Panc1 (cell line): ENCODE measurements at places on chromosomes 4 and X. TPM values are rescaled to one million over a fixed set of nuclear protein-coding genes. Genes with fewer than 3 reads are reported as not detected.

DNA sequence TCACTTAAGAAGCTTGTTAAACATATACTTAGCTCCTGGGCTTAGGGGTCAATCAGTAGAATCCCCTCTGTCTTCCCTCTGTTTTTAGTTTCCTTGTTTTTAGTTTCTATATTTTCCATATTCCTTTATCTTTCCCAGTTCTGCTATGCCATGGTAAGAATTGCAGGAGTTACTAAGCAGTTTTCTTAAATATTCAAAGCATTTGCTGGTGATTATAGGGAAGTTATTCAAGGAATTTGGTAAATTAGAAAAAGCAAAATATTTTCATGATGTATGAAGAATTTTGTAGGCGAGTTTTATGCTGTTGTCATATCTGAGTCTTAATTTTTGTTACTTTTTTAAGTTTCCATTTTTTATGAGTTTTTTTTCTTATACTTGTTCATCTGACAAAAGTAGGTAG, 91.6 kb upstream of the NUDT6 start:
- no peak for DNase-seq

DNA sequence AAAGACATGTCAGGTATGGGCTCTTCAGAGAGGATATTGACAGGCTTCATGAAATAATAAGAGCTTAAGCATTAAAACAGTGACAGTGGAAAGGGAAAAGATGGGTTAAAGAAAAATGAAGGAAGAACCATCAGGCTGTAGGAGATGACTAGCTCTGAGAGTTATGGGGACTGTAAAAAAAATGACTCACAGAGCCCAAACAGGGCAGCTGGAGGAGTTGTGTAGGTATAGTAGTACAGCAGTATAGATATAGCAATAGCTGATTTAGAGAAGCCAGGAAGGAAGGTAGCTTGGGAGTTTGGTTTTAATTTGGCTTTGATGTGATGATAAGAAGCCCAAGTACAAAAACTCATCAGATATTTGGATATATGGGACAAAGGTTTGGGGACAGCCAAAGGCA, 66.6 kb downstream of the FREM3 start:
- no peak for DNase-seq

DNA sequence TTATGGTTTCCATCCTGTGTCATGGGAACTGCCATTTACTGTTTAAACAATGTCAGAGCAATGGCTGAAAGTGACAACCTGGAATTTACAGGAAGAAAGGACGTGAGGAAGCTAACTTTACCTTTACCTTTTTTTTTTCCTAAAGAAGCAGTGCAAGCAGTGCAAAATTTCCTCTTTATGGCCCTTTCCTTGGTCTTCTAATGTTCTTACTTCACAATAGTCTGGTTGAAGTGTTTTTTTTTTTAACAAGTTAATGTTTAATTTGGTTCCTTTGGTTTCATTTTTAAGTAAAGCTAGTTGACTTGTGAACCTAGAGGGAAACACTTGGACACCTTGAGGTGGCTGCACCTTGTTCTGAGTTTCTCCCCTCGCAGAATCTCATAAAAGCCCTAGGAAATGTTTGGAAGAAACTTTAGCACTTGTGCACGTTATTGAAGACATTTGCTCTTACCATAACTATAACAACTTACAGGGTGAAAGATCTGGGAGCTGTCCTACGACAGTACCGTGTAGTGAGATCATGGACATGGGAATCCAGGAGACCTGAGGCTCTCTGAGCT, 1.8 kb downstream of the SGMS2 start:
- DNase-seq = no peak

Gene IL21
- not detected for total RNA-seq

Gene NPNT
- total RNA-seq = 1.9 TPM

GRCh38 chr4:132839070-132839469, 310.0 kb upstream of the PCDH10 start:
- DNase-seq = no peak

- DNase-seq = no peak
Observed at GRCh38 chr4:183320211-183321059, at the start of gene CLDN22. TSS of gene CLDN22 (minus strand) at chr4:183320276. CDS start at chr4:183320218, 58 bp downstream.

GRCh38 chr4:169102026-169102425, 92.0 kb upstream of the CBR4 start:
- DNase-seq = no peak

Gene ZNF157
- not detected for total RNA-seq

Gene STPG2
- total RNA-seq = not detected

- DNase-seq = no peak
Observed at GRCh38 chrX:13901354-13901753, 84.5 kb upstream of the GPM6B start.

DNA sequence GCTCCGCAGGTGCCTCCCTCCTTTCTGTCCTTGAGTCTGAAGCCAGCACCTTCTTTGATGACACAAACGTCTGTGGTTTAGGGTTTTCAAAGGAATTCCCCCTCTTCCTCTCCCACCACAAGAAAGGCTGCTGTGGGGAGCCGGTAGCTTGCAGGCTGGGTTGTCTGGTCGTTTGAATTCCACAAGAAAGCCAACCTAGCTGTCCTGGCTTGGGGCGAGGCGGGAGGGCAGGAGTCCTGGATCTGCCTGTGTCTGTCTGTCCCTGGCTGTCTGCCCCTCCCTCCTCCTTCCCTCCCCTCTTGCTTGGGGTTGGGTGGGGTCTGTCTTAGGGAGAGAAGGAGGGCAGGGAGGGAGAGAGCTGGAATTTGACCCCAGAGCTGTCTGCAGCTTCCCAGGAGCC, 56.3 kb downstream of the SHROOM2 start:
- DNase-seq = no peak

DNA sequence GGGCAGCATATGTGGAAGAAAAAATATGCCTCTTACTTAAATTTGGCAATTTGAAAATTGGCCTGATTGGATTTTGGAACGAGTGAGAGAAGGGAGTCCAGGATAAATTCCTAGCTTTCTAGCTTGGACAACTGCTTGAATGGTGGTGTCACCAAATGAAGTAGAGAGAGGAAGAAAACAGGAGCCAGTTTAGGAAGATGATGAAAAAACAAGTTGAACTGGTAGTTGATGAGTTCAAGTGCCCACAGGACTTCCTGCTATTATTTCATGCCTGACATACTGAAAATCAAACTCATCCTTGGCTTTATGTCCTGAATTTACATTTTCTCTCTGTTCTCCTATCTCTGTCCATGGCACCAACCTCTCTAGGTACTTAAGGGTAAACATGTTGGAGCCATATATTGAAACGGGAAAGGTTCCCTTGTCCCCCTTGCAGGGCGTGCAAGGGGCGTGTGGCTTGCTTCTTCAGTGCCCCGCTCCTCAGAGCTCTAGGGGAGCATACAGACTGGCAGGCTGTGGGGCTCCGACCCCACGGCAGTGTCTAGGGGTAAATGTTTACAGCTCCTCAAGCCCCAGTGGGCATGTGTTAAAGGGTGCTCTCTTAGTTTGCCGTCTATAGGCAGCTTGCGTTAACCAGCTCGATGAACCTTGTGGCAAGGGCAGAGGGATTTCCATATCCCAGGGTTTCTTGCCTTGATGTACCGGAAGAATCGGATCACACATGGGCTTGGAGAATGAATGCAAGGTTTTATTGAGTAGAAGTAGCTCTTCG, 250.7 kb upstream of the PGRMC2 start:
- DNase-seq = no peak

- no peak for DNase-seq
Observed at GRCh38 chr4:101967697-101968346, 177.3 kb downstream of the BANK1 start.

GRCh38 chr4:84579403-84579776, 3.5 kb upstream of the CDS1 start:
- no peak for DNase-seq

Gene FGF13
- total RNA-seq = not detected

Gene HERC5
- 6.7 TPM for total RNA-seq

GRCh38 chr4:139567159-139567870, 11.3 kb upstream of the SETD7 start:
- DNase-seq = no peak

GRCh38 chr4:16007471-16008095, 44.6 kb upstream of the FGFBP2 start:
- no peak for DNase-seq

- no peak for DNase-seq
Observed at GRCh38 chr4:52192721-52193135, 141.6 kb downstream of the SPATA18 start.

Gene EXOC1L
- not detected for total RNA-seq

GRCh38 chrX:63785708-63786040, 660 bp upstream of the ARHGEF9 start:
- no peak for DNase-seq

- no peak for DNase-seq
Observed at GRCh38 chr4:160414496-160414895, 1311.6 kb downstream of the RAPGEF2 start.

GRCh38 chr4:9781343-9782135, at the start of gene DRD5:
TSS of gene DRD5 (plus strand) at chr4:9781634. CDS start at chr4:9782030, 396 bp downstream.
- no peak for DNase-seq

Gene SLC10A6
- not detected for total RNA-seq

DNA sequence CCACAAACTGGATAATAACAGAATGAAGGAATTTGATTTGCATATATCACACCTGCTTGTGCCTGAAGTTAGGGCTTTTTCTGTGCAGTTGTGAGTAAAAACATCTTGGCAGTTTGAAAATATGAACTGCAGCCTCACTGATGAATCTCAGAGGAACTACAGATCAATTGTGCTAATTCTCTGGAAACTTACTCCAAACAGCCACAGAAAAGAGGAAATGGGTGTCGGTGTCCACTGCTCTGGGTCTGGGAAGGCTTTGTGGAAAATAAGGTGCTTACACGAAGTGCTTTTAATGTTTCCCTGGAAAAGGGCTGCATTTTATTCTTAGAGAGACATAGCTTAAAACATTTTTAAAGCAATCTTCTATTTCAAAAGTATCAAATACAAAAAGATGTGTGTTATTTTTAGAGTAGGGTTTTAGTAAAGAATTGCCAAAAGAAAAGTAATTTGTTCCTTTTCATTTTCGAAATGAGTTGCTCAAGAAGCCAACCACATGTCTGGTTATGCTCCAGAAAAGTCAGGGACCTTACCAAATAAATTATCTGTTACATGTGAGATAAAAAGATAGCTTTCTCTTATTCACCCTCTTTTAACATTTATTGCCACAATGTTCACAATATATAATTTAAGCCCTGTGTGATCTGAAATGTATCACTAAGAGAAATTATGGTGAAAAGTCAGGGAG, 240.1 kb downstream of the FRAS1 start:
- no peak for DNase-seq

DNA sequence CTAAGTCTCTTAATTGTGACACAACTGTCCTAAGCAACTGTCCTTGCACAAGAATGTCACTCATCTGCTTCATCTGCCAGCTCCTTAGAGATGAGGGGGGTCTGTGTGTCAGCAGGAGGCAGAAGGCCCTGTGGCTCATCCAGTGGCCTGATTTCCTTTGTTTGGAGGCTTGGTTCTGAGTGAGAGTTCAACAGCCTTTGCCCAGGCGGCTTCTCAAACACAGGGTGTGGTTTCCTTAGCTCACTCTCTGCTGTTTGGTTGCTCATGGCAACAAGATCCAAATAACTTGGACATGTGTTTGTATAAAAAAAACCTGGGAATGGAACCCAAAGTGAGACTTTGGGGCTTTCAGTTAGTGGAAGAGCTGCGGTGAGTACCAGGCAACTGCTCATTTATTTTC, 46.6 kb downstream of the MAP7D3 start:
- DNase-seq = no peak

Gene VEGFC
- total RNA-seq = 15.7 TPM

GRCh38 chr4:88870428-88870827, 172.8 kb upstream of the NAP1L5 start:
- DNase-seq = no peak

DNA sequence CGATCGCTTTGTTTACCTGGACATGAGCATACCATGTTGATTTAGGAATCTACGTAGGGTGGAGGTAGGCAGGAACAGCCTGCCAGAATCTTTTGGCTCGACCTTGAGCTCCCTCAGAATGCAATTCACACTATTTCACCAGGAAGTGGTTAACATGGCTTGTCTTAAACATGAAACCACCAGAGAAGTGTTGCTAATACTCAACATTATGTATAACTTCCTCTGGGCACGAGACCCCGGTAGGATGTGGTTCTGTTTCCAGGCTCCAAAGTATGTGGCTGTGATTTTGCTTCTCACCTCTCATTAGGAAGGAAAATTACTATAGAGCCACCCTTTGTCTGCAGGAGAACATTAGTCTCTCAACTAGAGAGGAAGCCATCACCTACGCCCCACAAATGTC, 59.0 kb upstream of the VCX3B start:
- no peak for DNase-seq

GRCh38 chrX:4570151-4570550, 856.7 kb upstream of the PRKX start:
- no peak for DNase-seq

Gene PRKG2
- total RNA-seq = 0.59 TPM

Gene RNF150
- 1.3 TPM for total RNA-seq

- no peak for DNase-seq
Observed at GRCh38 chrX:39337451-39337850, 536.2 kb downstream of the MID1IP1 start.

DNA sequence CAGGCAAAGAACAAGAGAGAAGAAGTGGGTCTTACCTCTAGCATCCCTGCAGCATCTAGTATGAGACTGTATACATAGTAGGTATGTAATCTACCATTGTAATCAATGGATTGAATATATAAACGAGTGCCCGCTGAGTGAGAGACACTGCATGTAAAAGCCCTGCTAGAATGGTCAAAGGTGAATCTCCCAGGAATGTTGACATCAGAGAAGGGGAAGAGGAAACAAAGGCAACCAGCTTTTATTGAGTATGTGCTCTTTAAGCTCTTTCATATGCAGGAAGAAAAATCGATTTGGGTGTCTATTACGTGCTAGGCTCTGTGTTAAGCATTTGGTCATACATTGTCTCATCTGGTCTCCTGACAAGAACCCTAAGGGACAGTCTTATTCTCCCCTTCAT, 91.9 kb upstream of the KLHL13 start:
- DNase-seq = no peak

Gene FAM47A
- total RNA-seq = not detected

Gene MAMLD1
- 2.1 TPM for total RNA-seq

GRCh38 chr4:184769141-184769765, 35.4 kb upstream of the CENPU start:
- DNase-seq = no peak

Gene C4orf50
- total RNA-seq = under 0.01 TPM

GRCh38 chrX:15233416-15234015, 36.4 kb downstream of the ASB9 start:
- no peak for DNase-seq

Gene MBNL3
- total RNA-seq = 0.39 TPM

GRCh38 chrX:56793112-56793430, 64.0 kb downstream of the NBDY start:
- DNase-seq = no peak

Gene RXFP1
- total RNA-seq = not detected

DNA sequence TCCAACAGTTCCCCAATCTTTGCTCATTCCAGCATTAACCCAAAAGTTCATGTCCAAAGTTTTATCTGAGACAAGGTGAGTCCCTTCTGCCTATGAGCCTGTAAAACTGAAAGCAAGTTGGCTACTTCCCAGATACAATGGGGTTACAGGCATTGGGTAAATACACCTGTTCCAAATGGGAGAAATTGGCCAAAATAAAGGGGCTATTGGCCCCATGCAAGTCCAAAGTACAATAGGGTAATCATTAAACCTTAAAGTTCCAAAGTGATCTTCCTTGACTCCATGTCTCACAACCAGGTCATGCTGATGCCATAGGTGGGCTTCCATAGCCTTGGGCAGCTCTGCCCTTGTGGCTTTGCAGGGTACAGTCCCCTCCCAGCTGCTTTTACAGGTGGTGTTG, 511.7 kb upstream of the KLHL4 start:
- DNase-seq = no peak
